Hematopoietic multipotent progenitor cell (in vitro differentiated cells): ENCODE measurements at places on chromosomes 12 and 14.

GRCh38 chr12:131713349-131713748, 2.5 kb downstream of the SFSWAP start:
- no peak for DNase-seq

- DNase-seq = no peak
These were observed 64.2 kb downstream of the ERGIC2 start for GRCh38 chr12:29316752-29317151.

- no peak for DNase-seq
These were observed 255.9 kb downstream of the MSRB3 start for GRCh38 chr12:65534238-65534841.

DNA sequence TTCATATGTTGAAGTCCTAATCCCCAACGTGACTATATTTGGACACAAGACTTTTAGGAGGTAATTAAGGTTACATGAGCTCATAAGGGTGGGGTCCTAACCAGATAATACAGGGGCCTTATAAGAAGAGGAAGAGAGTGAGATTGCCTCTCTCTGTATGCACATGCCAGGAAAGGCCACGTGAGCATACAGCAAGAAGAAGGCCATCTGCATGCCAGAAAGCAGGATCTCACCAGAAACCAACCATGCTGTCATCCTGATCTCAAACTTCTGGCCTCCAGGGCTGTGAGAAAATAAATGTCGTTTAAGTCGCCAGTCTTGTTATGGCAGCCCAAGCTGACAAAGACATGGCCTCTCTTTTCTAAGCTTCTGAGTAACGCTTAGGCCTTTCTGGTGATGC, 69.0 kb upstream of the GPHB5 start:
- DNase-seq = no peak

DNA sequence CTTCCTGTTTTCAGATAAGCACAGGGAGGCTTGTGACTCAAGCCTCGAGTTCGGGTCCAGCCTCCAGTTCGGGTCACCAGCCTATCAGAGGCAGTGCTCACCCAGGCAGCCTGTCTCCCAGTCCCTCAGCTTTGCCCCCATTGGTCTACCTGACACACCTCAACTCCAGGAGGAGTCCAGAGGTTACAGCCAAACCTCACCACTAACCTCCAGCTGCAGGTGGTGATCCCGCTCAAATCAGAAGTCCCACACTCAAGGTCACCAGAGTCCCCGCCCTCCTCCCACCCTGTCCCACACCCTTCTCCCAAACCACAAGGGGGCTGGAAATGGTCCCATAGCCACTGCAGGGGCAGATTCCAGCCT, 42.1 kb downstream of the KDM2B start:
- DNase-seq = no peak

DNA sequence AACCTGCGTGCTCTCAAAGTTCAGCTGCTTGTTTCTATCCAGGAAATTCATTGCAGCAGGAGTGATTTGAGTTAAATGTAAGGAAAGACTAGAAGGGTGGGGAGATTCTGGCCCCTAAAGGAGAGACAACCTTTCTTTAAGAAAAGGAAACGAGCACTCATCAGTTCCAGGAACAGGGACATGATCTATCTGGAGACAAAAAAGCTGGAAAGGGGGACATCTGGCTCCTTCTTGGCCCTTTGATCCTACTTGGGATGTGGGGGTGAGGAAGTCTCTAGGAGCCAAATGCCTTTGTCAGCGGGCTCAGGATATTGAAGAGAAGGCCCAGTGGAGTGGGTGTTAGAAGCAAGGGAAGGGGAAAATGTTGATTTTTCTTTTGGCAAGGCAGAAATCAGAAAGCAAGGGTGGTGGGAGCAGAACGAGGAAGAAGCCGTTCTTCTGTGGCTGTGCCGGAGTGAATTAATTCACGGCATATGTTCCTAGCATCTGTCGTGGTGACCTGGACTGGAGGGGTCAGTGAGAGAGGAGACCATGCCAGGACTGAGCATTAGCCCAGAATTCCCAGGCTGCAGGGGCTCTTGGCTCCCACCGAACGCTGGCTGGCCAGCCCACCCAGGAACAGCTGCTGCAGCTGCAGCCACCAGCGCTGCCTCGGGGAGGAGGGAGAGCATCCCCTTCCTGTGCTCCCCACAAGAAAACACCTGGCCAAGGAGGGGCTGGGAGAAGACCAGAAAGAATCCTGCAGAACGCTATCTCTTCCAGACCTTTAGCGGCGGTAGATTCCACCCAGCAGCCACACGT, 62.8 kb upstream of the GPATCH2L start:
- no peak for DNase-seq

GRCh38 chr14:36271939-36272907, 48.2 kb downstream of the MBIP start:
- DNase-seq = no peak

GRCh38 chr12:86254399-86255107, 1.6 kb downstream of the MGAT4C start:
- DNase-seq = no peak

DNA sequence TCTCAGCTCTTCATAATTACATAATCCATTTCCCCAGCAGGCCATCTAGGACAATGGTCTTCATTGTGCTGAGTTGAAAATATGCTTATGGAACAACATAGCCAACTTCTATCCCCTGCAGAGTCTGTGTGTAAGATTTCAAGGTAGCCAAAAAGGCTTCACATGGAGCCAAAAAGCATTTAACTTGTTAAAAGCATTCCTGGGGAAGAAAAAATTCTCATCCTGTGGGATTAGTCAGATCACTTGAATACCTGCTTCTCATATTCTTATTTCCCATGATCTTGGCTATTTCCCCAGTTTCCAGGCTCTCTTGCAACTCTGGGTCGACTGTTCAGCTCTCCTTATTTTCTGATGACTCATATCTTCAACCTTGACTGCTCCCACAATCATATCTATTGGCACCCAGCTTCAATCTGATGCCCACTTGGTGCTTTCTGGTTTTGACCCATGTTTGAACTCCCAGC, 178.9 kb downstream of the KLHL28 start:
- no peak for DNase-seq

DNA sequence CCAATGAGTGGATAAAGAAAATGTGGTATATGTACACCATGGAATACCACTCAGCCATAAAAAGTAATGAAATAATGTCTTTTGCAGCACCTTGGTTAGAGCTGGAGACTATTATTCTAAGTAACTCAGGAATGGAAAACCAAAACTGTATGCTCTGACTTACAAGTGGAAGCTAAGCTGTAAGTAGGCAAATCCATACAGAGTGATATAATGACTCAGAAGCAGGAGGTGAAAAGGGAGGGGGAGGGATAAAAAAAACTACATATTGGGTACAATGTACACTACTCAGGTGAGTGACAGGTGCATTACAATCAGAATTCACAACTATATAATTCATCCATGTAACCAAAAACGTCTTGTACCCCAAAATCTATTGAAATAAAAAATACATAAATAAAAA, 15.1 kb upstream of the CLEC1A start:
- DNase-seq = no peak

GRCh38 chr14:68982581-68982980, 3.5 kb upstream of the ACTN1 start:
- no peak for DNase-seq

GRCh38 chr12:18861287-18861858, 123.5 kb downstream of the CAPZA3 start:
- peak; percentile 29 for DNase-seq

- no peak for DNase-seq
These were observed 11.3 kb downstream of the BDKRB1 start for GRCh38 chr14:96267336-96267735.

GRCh38 chr12:30979371-30980259, 53.1 kb downstream of the TSPAN11 start:
- DNase-seq = no peak

- DNase-seq = no peak
These were observed 10.4 kb upstream of the ENDOU start for GRCh38 chr12:47735649-47736048.

- DNase-seq = no peak
These were observed 141.3 kb downstream of the PLXNC1 start for GRCh38 chr12:94289461-94290312.

- DNase-seq = no peak
These were observed 15.6 kb downstream of the SYNE3 start for GRCh38 chr14:95500772-95501401.

DNA sequence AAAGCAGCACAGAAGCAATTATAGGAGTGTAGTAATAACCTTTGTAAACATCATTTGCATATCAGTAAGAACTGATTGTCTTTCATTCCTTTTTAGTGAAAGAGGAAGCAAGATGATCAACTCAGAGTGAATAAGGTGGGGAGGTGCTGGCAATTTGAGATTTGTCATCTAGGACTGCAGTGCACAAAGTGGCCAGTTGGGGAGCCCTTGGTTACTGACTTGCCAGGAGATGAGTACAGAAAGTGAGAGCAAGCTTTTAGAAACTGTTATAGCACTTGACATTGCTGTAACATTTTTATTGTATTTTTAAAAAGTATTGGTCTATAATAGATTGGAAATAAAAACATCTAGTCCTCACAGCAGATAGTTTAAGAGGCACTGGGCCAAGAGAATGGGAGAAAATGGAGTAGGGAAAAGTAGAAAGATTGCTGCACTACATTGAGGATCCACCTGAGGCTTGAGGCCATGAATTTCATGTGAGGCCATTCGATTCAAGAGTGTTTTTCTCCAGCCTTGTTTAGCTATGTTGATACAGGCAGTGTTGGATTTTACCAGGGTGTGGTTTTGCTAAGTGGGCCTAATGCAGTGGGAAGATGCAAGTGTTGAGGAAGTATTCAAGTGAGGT, 98.2 kb downstream of the SNAPC1 start:
- no peak for DNase-seq

- DNase-seq = no peak
These were observed 258.4 kb upstream of the SFSWAP start for GRCh38 chr12:131452444-131452860.

GRCh38 chr14:32480337-32480736, 151.2 kb downstream of the AKAP6 start:
- DNase-seq = no peak

- DNase-seq = no peak
These were observed 318.4 kb downstream of the RAD51B start for GRCh38 chr14:68137704-68138619.

DNA sequence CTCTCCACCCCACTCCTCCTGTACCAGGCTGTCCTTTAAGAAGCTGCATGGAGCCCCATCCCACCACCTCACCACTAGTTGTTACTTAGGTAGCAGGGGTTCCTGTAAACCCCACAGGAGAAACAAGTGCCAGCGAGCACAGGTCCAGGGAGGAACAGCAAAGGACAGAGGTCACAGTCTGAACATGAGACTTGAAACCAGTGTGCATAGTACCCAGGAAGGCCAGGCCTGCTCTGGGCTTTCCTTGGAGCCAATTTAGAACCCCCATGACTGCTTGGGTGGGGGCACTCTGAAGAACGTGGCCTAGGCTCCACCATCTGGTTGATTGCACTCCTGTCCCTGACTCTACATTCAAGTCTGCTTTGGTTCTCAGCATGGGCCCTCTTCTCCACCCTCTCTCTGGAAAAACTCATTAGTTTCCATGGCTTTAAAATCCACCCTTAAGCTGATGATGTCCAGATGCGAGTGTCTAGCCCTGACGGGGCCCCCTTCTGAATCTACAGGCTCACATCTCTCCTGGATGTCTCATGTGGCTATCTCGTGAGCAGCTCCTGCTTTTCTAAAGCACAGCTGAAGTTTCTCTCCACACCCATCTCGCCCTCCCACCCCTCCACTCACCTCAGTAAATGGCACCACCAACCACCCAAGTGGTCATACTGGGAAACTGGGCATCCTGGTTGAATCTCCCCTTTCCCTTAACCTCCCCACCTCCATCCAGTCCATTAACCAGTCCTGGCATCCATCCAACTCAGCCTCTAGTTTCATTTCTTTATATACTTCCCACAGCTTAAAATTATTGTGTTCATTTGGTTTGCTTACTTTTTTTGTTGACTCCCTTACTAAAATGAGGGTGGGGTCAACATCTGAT, 8.4 kb downstream of the KRT3 start:
- peak; percentile 11 for DNase-seq

GRCh38 chr14:99261912-99262787, 9.8 kb downstream of the BCL11B start:
- DNase-seq = no peak

- no peak for DNase-seq
These were observed 92.6 kb downstream of the BEGAIN start for GRCh38 chr14:100494645-100495044.

GRCh38 chr12:58206876-58207275, 265.5 kb downstream of the ATP23 start:
- DNase-seq = no peak

GRCh38 chr12:46617167-46617566, 208.6 kb downstream of the SLC38A4 start:
- no peak for DNase-seq

GRCh38 chr12:113002155-113002554, 23.8 kb downstream of the OAS2 start:
- no peak for DNase-seq

DNA sequence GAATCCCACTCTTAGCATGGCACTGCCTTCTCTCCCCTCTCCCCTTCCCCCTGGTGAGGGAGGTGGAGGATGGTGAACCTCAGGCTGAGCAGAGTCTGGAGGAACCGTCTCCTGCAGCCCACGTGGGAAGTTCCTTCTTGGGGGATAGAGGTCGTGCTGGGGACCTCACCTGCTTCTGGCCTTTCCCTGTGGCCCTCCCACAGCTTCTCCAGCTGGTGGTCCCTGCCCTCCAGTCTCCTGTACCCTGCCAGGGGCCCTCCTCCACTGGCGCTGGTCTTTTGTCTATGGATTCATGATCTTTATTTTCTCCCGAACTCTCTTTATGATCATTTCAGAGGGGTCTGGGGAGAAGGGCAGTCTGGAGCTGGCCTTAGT, 9.0 kb upstream of the MTA1 start:
- DNase-seq = no peak

DNA sequence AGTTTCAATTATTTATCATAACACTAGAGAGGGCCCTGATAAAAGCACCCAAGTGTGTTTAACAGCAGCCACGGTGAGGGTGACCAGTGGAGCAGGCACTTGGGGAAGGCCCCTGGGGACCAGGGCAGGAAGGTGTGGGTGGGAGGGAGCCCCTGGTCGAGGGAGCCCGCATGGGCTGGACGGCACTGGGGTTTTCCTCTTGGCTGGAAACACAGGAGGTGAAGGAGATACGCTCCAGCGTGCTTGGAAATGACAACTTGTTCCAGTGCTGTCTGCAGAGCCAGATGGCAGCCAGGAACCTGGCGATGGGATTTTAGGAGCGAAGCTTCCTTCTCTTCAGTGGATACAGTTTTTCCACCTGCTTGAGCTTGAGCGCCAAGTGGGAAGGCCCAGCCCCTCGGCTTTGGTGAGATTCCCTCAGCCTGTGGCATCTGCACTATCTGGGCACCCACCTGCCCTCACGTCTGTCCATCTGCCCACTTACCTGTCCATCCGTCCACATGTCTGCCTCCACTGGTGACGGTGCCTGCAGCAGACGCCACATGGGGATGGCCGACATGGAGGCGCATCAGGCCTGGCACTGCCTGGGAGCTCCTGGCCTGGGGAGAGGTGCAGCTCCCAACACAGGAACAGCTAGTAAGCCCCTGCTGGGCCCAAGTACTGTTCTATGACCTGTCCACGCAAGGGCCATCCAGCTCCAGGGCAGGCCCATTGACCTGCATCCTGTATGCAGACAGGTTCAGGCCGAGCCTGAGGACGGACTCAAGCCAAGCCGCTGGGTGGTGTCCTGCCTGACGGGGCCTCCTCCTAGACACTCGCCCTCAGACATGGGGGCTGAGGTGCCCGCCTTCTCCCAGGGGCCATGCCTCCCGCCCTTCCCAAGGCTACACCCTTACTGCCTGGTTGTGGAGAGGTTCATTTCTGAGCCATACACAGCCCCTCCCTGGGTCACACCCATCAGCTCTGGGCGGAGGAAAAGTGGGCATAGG, 192.2 kb upstream of the C14orf180 start:
- no peak for DNase-seq
